ENCODE measurements at places on chromosomes 7 and 10. TPM values are rescaled to one million over a fixed set of nuclear protein-coding genes. Genes with fewer than 3 reads are reported as not detected.

Gene ARHGEF35
- 4.0 TPM for total RNA-seq

Gene BAMBI
- total RNA-seq = 1.7 TPM

Gene UCN3
- total RNA-seq = not detected

Gene OR2A12
- total RNA-seq = not detected

- DNase-seq = no peak
Measured at GRCh38 chr10:78963074-78964034, 105.4 kb upstream of the ZMIZ1 start.

GRCh38 chr7:128849156-128849515 lies 13.5 kb upstream of the ATP6V1F start:
- no peak for DNase-seq

DNA sequence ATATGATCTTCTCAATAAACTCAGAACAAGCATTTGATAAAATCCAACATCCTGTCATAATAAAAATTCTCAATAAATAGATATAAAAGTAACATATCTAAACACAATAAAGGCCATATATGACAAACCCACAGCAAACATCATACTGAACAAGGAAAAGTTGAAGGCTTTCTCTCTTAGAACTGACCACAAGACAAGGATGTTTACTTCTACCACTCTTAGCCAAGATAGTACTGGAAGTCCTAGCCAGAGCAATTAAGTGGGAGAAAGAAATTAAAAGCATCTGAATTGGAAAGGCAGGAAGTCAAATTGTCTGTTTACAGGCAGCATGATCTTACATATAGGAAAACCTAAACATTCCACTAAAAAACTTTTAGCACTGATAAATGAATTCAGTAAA lies 510.9 kb downstream of the ANKRD7 start:
- no peak for DNase-seq

- no peak for DNase-seq
Measured at GRCh38 chr7:100427762-100428198, 723 bp downstream of the ZCWPW1 start.

- no peak for DNase-seq
Measured at GRCh38 chr10:71725249-71725648, 5.7 kb upstream of the C10orf105 start.

- no peak for DNase-seq
Measured at GRCh38 chr10:84308021-84308420, 20.4 kb upstream of the CCSER2 start.

- no peak for DNase-seq
Measured at GRCh38 chr10:44907556-44907955, 3.6 kb upstream of the TMEM72 start.

GRCh38 chr7:105892387-105892786 lies 16.0 kb upstream of the ATXN7L1 start:
- no peak for DNase-seq

GRCh38 chr7:32893722-32894121 lies 2.2 kb upstream of the KBTBD2 start:
- DNase-seq = no peak

DNA sequence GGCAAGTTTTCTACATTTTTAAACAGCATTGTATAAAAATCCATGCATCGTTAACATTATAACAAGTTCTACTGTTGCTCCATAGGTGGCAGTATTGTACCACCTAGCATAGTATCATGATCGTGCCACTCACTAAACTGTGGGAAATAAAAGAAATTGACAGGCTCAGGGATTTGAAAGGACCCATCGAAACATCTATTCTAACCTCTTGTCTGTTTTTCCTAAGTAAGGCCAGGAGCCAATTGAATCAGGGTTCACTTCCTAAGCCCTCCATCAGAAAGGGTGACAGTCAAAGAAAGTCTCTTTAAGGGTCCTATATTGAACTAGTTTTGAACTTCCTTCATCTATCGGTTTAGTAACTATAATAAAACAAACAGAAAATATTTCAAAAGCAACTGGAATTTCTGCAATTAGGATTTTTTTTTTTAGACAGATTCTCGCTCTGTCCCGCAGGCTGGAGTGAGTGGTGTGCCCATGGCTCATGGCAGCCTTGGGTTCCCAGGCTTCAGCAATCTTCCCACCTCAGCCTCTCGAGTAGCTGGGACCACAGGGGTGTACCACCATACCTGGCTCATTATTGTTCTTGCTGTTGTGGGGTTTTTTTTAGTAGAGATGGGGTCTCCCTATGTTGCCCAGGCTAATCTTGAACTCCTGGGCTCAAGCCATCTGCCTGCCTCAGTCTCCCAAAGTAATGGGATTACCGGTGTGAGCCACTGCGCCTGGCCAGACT lies 9.4 kb downstream of the HACD1 start:
- peak; percentile 36 for DNase-seq

GRCh38 chr7:31466036-31466435 lies 47.9 kb upstream of the ITPRID1 start:
- DNase-seq = no peak

DNA sequence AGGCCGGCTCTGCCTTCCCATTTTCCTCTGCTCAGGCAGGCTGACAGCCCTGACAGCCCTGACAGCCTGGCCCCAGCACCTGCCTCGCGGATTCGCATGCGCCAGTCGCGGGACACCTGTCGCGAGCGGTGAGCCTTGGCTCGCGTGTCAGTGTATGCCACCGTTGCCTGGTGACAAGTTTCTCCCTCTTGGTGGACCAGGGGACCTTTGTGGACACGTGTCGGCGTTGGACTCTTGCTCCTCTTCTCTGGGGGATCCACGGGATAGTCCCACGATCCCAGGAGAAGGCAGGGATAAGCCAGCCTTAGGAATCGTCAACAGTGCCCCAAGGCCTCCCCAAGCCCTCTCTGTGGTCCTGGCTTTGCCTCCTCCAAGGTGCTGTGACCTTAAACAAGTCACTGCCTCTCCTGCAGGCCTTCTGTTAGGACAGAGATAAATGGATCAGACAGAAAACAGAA lies 18.1 kb upstream of the ZNF273 start:
- DNase-seq = no peak

GRCh38 chr7:22712999-22713398 lies 14.0 kb upstream of the IL6 start:
- no peak for DNase-seq

Gene NRP1
- total RNA-seq = 2.1 TPM

GRCh38 chr7:118057404-118057803 lies 126.6 kb upstream of the LSM8 start:
- no peak for DNase-seq

DNA sequence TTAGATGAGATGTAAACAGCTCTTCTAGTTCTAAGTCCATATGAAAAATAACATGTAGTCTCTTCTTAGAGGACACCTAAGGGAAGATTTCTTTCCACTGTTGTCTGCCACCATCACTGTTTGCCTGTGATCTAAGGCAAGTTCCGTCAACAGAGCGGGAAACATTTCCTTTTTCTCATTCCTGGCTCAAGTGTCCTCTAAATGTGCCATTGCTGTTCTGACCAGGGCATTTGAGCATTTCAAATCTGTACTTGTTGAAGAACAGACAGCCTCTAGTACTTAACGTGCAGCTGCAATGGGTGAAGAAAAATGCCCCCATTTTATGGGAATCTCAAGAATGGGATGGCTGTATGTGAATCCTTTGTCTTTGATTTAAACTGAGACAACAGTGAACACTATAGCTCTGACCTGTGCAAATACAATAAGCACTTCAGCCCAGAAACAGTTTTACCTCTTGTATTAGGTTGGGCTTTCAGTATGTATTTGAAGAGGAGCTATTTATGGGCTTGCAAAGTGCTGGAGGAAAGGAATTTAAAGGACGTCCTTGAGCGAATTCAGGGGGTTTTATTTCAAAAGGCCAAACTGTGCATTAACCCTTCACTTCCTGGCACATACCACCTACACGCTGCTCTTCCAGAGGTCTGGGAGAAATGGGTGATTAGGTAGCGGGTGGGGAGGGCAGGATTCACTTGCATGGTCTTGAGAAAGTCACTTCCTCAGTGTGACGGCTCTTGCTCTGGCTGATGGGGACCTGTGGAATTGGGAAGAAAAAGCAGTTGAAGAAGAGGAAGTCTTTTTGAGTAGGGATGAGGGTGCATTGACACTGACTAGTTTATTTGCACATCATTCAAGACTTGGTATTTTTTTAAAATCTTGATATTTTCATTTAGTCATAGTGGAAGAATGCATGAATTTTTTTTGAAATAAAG lies 66.1 kb downstream of the THNSL1 start:
- DNase-seq = no peak

DNA sequence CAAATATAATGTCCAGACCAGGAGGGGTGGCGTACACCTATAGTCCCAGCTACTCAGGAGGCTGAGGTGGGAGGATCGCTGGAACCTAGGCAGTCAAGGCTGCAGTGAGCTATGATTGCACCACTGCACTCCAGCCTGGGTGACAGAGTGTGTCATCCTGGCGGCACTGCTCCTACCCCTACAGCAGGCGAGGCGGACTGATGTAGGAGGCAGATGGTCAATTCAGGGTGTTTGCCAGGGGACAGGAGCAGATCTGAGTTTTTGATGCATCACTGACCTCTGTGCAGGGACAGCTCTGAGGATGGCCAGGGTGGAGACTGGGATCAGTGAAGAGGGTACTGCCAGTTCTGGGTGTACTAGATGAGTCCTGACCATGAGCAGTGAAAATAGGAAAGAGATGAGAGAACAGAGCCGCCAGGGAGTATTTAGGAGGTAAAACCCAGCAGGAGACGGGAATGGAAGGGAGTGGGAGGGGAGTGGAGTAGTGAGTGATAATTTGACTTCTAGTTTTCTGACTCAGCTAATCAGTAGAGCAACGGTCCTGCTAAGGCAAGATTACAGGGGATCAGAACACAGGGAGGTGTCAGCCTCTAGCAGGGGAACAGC lies 75.3 kb downstream of the HIP1 start:
- no peak for DNase-seq

Gene ADRB1
- total RNA-seq = 0.50 TPM

GRCh38 chr7:40826411-40827221 lies 691.8 kb downstream of the SUGCT start:
- DNase-seq = no peak

- no peak for DNase-seq
Measured at GRCh38 chr7:158317238-158318205, 270.1 kb downstream of the PTPRN2 start.

Gene GPR85
- not detected for total RNA-seq

Gene RNF32
- total RNA-seq = 0.83 TPM

Gene DYNC1I1
- total RNA-seq = not detected

- no peak for DNase-seq
Measured at GRCh38 chr7:41351091-41351490, 351.8 kb downstream of the INHBA start.

Gene C7orf33
- total RNA-seq = not detected

DNA sequence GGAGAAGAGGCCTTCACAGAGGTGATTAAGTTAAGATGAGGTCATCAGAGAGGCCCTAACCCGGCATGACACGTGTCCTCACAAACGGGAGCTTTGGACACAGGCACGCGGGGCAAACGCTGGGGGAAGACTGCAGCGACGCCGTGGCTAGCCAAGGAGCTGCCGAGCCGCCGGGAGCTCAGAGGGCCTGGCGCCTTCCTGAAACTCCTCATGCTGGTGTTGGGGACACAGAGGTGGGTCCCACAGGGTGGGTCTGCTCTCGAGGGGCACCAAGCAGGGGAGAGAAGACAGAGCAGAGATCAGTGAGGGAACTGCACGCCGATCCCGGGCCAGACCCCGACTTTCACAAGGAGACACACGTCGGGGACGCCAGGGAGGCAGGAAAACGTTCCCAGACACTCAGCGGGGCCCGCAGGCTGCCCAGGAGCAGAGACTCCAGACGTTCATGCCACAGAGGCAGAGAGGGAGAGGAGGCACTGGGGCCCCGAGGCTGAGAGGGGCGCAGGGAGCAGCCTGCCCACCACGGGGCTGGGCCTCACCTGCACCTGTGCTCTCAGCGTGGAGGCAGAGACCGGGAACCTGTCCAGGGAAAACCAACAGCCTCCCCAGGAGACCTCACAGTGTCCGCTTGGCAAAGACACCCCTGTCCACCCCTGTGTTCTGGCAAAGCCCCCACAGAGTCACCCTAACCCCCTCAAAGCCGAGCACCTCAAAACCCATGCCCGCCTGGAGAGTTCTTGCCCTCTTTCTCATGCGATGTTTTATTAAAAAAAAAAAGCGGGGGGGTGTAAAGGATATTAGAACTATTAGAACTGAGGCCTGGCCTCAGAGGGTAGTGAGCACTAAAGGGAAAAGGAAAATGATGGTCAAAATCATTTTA lies 103.8 kb downstream of the PDGFA start:
- DNase-seq = no peak

Gene FAM221A
- 5.8 TPM for total RNA-seq

DNA sequence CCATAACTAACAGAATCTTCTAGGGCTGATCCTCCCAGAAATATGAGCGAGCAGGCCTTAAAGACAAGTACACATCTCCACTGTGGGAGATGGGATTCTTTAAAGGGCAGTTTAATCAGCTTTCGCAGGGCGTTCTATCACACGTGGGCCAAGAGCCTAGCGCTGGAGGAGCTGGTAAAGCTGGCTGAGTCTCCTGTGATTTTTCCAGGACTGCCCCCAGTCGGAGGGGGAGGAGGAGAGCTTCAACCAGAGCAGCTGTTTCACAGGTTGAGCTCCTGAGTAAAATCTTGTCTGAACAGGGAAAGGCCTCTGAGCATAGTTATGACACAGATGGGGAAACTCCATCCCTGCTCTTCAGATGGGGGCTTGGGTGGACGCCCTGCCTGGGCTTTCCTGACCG lies 87.0 kb downstream of the ZNF365 start:
- DNase-seq = no peak

Gene TUBAL3
- total RNA-seq = not detected

GRCh38 chr10:120480065-120480600 lies 23.1 kb downstream of the PLPP4 start:
- no peak for DNase-seq

Gene JAKMIP3
- 0.09 TPM for total RNA-seq

Gene MET
- 4.3 TPM for total RNA-seq

DNA sequence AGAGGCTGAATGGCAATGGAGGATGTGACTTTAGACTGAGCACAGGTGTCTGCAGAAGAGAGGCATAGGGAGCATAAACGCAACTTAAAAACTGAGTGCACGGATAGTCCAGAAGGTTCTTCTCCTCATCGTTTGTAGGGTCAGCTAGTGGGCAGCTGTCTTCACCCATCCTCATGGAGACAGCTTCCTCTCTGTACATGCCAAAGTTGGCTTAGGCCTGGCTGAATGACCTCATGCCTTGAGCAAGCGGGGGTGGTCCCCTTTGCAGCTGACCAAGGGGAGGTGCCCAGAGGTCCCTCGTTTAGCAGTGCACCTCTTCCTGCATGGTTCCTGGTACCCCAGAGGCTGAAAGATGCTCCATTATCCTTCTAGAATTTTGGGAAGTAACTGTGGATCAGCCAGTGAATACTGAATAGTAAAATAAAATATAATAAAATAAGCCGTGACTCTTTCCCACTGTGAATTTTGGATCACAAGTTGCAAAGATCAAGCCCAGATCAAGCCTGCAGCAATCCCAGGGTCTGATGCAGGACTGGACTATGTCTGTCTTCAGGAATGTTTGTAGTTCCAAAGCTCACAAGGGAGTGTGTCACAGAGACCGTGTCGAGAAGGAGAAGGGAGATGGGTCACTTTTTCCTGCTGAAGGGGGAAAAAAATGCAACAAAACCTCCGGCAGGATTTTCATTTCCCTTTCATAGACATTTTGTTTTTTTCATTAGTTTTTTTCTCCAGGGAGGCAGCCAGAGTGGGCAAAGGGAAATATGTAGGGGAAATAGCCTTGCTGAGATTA lies 295.3 kb upstream of the MKI67 start:
- DNase-seq = no peak

Measured in CD8-positive, alpha-beta memory T cell (primary cell).